Right forelimb (tissue), 1 donor: ENCODE measurements at places on chromosomes 1 and 21.

- no peak for DNase-seq
These were observed 437.7 kb downstream of the OMA1 start for GRCh38 chr1:58108783-58109182.

- DNase-seq = peak; percentile 63
These were observed 386.3 kb downstream of the DISC1 start for GRCh38 chr1:232012773-232013386.

DNA sequence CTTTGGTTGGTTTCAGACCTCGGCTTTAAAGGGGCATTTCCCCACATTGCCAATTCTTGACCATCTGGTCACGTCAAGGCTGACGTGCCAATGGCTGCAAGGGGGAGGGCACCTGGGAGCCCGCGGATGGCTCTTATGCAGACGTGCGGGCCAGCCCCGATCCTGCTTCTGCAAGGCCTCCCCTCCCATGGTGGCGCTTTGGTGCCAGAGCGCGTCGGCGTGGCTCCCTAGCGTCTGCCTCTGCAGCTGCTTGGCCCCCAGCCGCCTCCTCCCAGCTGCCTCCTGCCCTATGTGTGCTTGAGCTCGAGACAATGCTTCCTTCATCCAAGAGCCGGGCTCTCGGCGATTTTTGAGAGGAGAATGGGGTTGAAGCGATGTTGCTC, 29.1 kb downstream of the SKI start:
- DNase-seq = no peak

- no peak for DNase-seq
These were observed at the start of gene NLRP3 for GRCh38 chr1:247415423-247416361. Gene NLRP3, plus strand, starts transcription at chr1:247416173. Its CDS starts 2,628 bp downstream, at chr1:247418801.

- DNase-seq = peak; percentile 68
These were observed 29.2 kb downstream of the EPHB2 start for GRCh38 chr1:22739648-22740385.

- DNase-seq = no peak
These were observed 50.9 kb downstream of the CAPN2 start for GRCh38 chr1:223763251-223763650.

GRCh38 chr1:70909262-70909822, 138.3 kb downstream of the PTGER3 start:
- DNase-seq = no peak

- DNase-seq = no peak
These were observed 19.5 kb downstream of the SLC1A7 start for GRCh38 chr1:53122961-53123413.

- no peak for DNase-seq
These were observed 25.7 kb upstream of the ABCG1 start for GRCh38 chr21:42193131-42193671.

- no peak for DNase-seq
These were observed 26.6 kb upstream of the RWDD3 start for GRCh38 chr1:95207223-95207935.

- DNase-seq = no peak
These were observed 43.7 kb downstream of the GNG12 start for GRCh38 chr1:67789551-67789950.

- peak; percentile 6 for DNase-seq
These were observed 240.7 kb downstream of the FOXD2 start for GRCh38 chr1:47678464-47678980.

GRCh38 chr1:64830030-64830651, 85.3 kb downstream of the RAVER2 start:
- no peak for DNase-seq

DNA sequence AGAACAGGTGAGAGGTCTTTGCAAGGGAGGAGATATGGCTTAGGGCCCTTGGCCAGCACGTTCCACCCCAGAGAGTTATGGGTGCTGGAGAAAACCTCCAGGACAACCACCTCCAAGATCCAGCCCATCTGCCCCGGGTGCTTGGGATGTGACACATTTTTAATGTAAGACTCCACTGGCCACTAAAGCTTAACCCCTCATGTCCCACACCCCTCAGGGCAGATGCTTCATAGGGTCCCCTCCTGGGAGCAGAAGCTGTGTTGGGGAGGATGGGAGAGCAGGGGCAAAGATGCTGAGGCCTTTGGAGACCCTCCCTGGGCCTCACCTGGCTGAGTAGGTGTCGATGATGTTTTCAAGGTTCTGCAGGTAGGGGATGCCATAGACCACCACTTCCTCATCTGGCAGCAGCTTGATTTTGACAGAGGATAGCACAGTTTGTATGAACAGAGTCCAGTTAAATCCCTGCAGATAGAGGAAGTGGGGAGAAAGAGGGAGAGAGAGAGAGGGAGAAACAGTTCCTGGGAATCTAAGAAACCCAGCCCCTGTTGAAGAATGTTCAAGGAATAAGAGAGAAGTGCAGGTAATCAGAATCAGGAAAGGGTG, 11.9 kb downstream of the PRXL2B start:
- no peak for DNase-seq

DNA sequence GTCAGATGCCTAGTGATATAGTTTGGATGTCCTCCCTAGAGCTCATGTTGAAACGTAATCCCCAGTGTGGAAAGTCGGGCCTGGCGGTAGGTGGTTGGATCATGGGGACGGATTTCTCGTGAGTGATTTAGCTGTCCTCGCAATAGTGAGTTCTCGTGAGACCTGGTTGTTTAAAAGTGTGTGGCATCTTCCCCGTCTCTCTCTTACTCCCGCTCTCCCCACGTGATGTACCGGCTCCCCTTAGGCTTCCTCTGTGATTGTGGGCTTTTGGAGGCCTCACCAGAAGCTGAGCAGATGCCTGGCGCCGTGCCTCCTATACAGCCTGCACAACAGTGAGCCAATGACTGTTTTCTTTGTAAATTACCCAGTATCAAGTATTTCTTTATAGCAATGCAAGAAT, 264.5 kb downstream of the TTLL7 start:
- no peak for DNase-seq

DNA sequence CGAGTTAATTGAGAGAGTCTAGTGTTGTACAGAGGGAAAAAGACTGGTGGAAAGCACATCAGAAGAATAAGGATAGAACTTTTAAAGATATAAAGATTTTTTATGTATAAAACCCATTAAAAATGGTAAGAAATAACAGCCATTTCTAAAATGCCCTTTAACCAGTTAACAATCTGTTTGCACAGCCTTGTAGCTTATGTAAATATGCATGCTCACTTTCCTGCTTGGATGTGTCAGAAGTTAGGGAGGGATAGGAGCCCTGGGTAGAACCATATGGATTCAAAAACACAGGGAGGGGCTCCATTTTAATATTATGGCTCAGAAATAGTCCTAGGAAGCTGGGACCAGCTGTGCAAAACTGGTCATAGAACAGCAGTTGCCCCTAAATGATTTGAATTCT, 4.5 kb upstream of the EDEM3 start:
- no peak for DNase-seq

DNA sequence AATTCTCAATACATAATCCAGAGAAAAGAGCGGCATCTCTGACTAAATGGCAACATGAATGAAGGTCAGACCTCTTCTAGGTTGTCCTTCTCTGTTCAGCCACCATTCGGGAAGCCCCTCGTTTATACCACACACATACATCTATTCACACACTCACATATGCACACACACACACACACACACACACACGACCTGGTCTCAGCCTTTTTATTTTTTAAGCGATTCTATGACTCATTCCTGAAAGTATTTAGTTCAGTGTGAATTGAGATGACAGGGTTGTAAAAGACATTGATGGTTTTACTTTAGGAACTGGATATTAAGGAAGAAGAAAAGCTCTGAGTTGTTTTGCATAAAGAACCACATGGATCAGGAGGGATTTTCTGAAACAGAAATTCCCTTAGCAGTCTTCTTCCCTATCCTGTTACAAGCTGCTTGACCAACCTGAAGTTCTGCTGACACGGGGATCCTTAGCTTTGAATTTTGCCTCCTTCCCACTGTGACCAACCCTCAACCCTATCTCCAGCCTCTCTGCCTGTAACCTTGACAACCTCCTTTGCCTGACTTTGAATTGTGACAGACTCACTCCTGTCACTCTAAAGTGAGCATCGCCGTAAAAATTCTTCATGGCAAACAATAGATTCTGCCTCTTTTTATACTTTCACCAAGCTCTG, 383.1 kb upstream of the ESRRG start:
- DNase-seq = no peak

- DNase-seq = no peak
These were observed 126.7 kb upstream of the CSF3R start for GRCh38 chr1:36609241-36610027.

DNA sequence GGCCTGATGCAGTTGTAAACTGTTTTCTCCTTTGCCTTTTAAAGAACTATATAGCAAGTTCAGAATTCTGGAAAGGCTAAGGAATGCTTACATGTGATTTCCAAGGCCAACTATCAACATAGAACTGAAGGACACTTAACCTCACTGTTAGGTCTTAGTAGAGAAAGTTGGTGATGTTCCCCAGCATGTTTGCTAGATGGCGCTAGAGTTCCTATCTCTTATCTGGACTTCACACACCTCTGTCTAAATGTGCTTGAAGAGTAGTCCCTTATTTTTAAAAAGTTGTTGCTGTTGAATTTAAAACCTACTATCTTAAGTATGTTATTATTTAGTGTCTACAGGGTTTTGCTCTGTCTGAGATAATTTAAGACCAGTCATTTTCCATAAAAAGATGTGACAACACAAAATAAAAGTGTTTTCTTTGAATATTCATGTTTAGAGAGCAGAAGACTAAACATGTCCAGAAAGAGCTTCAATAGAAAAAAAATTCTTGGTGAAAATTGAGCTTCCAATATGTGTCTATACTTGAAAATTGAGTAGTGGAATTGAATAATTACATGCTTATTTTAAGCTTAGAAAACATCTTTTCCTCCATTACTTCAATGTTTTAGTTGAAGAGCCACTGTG, 237.3 kb downstream of the S1PR1 start:
- DNase-seq = no peak

- no peak for DNase-seq
These were observed 20.5 kb downstream of the STPG1 start for GRCh38 chr1:24392982-24393650.

DNA sequence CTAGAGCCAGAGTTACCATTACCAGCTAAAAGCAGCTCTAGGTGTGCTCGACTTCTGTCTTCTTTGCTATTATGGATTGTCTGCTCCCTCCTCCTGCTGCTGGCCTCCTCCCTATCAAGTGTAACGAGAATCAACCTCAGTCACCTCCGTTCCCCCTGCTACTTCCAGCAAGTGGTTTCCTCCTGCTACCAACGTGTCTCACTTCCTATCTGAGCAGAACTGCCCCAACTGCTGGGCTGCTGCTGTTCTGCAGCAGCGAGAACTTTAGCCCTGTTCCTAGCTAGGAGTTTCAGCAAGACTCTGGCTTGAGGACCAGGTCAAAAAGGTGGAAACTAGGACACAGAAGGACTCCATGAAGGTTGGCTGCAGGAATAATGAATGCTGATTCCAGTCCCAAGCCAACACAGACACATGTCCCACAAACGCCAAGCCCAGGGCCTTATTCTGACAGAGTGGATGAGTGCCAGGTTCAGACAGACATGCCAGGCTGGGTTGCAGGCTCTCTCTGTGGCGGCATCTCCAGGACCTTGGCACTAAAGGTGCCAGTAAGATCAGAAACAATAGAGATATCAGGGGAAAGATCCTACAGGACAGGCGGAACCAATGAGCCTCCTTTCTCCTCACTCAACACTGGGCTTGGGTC, 46.9 kb downstream of the CD34 start:
- DNase-seq = no peak

- DNase-seq = no peak
These were observed 31.8 kb upstream of the JUN start for GRCh38 chr1:58815686-58816071.

DNA sequence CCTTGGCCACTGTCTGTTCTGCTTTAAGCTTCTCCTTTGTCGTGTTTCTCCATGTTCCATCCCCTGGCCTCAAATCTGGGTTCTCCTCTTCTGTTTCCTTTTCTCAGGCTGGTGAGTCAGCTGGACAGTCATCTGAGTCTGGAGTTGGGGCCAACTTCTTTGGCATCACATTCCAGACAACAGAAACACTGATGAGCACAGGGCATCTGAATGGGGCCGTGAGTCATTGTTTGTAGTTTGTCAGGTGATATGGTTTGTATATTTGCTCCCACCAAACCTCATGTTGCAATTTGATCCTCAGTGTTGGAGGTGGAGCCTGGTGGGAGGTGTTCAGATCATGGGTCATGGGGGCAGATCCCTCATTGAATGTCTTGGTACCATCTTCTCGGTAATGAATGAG, 14.3 kb upstream of the OLIG2 start:
- DNase-seq = no peak

GRCh38 chr1:38029685-38030511, 16.7 kb downstream of the POU3F1 start:
- no peak for DNase-seq

DNA sequence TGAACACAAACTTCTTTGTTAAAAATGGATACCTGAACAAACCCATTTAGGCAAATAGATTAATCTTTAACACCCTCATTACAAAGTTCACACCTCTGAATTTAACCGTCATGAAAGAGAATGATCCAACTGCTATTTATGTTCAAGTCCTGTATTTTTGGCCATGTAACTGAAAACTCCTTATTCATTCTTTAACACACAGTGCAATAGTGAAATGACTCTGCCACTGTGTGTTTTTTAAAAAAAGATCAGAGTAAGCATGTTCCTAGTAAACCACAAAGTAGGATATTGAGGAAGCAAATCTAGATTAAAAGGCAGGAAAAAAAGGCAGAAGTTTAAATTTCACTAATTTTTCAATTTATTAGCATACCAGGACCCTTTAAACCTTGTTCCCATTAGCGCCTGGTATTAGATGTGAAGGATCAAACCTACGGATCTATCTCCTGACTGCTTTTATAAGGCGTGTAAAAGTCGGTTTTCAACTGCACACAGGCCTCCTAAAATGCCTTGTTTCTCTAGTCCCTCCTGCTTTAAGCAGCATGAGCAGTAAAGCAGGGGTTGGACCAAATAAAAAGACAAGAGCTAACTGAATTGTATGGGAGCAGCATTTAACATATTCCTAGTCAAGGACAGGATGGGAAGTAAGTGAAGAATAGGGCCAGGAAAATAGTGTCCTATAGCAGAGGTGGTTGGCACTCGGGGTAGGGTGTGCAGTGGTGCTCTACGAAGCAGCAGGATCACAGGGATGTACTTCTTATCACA, 33.4 kb downstream of the NUCKS1 start:
- no peak for DNase-seq

DNA sequence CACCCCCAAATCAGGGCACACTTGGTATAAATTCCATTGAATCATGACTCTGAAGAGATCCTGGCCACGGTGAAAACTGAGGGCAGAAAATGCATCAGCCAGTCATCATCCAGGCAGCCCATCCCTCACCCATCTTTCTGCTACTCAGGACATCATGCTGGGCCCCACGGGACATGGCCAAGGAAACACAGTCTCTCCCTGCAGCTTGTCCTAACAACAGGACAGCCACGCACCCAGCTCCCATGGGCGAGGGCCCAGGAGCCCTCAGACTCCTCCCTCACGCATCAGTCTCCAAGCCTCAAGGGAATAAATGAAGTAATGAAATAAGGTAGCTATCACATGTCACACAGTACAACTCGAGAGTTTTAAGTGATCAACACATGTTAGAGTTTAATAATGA, 37.8 kb downstream of the ELK4 start:
- no peak for DNase-seq
